GM13976 (cell line): ENCODE measurements at places on chromosomes 2 and 18.

DNA sequence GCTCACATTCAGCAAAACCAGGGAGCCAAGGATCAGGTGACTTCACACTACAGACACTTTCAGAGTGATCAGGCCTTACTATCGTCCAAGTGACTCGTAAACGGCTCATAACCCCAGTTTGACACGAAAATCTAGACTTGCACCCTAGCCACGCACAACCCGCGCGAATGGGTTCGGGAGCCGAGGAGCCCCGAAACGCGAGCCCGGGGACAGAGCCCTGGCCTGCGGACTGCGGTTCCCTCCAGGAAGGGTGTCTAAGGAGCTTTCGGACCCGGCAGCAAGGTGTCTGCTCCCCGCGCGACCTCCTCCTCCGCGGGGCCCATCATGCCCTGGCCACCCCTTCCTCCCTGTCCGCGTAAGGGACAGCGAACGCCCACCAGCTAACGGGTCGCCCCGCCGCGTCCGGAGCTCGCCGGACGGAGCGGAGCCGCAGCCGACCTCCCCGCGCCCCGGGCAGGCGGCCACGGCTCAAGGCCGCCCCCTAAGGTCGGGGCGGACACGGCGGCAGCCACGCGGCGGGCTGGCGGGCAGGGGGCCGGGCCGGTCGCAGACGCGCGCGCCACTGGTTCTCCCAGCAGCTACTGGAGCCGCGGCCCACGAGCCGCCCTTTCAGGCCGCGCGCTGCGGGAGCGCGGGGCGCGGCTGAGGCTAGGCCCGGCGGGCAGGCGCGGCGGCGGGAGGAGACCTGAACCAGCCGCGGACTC, 575 bp downstream of the ATL2 start:
- DNase-seq = peak; percentile 90

DNA sequence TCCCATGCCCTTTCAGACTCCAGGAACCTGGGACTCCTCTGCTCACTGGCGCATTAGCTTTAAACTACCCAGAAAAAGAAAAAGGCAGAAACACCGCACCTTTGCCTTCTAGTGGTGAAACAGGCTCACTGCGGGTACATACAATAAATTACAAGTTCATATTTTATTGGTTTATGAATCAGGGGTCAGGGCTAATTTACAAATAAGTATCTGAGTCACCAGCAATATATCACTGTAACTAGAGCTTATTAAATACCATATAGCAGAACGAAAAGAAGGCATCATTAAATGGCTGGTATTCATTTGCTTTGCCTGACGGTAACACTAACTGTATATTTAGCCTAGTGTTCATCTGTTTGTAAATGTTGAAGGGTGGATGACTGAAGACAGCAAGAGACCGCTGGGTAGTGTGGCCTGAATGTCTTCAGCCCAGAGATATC, 26.9 kb upstream of the DTNB start:
- peak; percentile 51 for DNase-seq

GRCh38 chr2:203631068-203631757, 75.2 kb upstream of the CD28 start:
- no peak for DNase-seq

DNA sequence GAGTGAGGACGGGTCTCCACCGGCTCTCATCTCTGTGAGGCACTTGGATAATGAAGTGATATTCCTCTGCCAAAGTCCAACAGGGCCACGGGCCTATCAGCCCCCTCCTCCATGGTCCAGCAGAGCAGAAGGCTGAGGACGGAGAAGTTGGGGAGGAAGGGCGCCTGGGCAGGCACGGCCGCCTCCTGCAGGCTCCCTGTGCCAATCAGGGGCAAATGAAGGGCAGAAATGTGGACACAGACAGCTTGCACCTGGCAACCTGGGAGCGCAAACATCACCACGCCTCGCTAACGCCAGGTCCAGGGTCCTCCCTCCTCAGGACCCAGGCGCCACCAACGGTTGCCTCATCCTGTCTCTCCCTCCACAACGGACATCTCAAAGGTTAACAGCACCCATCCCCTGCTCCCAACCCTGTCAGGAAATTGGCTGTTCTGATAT, 24.3 kb downstream of the SMAD7 start:
- no peak for DNase-seq

- no peak for DNase-seq
Observed at GRCh38 chr2:40457837-40458236, 5.9 kb upstream of the SLC8A1 start.

DNA sequence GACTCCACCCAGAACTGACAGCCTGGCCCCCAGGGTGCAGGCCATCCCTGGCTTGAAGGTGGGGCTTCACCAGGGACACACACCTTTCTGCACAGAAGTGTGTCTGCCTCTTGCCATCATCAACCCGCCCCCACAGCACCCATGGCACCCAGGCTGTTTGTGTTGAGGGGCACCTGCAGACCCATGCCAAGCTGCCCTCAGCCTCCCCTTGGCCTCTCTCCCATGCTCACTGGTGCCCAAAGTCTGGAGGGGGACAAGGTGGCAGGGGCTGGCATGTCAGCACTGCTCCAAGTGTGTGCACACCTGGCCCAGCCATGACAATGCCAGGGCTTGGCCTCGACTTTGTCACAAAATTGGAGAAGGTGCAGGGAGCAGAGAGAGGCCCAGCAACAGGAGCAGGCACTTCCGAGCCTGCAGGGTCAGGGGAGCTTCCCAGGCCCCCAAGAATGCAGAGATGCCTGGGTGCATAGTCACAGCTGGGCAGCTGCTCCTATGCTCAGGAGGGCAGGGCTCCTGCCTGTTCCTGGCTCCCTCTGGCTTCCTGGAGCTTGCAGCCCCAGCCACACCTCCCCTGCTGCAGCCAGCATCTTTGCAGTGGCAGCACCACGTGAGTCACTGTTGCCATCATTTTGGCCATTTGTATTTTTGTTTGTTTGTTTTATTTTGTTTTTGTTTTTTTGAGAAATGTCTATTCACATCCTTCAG, 280.6 kb upstream of the UBE2E3 start:
- no peak for DNase-seq

DNA sequence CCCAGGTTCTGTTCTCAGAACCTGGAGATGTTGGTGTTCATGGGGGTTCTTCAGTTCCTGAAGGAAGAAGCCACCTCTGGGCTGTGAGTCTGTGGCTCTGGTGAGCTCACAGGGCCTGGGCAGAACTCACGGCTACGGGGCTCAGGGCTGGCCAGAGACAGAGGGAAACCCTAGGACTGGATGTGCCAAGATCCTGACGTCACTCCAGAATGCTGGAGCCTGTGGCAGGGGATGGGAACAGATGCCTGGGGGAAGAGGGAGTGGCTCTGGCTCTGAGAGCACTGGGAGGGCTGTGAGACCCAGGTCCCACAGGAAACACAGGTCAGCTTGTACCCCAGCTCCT, at the start of gene OTOF:
OTOF (minus strand) TSS at position 214 of the 343 bp plus-strand sequence.
- no peak for DNase-seq

DNA sequence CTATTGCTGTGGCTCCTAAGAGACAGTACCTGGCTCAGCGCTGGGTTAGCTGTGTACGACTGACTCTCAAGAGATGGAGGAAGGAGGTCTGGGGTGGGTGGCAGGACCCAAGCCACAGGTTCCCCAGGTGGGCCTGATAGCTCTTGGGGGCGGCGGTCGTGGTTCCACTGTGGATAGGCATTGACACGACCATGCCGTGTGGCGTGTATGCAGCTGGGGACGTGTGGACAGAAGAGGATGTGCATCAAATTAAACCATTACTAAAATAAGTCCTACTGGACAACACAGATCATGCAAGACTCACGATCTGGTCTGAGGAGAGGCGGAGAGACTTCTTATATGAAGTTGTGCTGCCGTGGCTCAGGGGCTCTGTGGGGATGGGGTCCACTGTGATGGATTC, 78.1 kb downstream of the EMILIN2 start:
- no peak for DNase-seq

DNA sequence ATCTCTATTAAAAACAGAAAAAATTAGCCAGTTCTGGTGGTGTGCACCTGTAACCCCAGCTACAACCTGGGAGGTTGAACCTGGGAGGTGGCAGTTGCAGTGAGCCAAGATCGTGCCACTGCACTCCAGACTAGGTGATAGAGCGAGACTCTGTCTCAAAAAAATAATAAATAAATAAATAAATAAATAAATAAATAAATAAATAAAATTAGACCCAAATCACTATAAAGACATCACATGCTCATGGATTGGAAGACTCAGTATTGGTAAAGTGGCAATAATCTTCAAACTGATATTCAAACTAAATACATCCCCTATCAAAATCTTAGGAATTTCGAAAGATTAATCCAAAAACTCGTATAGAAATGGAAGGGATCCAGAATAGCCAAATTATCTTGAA, 15.5 kb upstream of the GALNT1 start:
- DNase-seq = no peak

- no peak for DNase-seq
Observed at GRCh38 chr2:36439084-36439483, 83.5 kb downstream of the CRIM1 start.

- DNase-seq = no peak
Observed at GRCh38 chr18:64710105-64710861, 561.4 kb upstream of the LINC00305 start.

- no peak for DNase-seq
Observed at GRCh38 chr2:15579641-15580040, 12.0 kb upstream of the DDX1 start.

DNA sequence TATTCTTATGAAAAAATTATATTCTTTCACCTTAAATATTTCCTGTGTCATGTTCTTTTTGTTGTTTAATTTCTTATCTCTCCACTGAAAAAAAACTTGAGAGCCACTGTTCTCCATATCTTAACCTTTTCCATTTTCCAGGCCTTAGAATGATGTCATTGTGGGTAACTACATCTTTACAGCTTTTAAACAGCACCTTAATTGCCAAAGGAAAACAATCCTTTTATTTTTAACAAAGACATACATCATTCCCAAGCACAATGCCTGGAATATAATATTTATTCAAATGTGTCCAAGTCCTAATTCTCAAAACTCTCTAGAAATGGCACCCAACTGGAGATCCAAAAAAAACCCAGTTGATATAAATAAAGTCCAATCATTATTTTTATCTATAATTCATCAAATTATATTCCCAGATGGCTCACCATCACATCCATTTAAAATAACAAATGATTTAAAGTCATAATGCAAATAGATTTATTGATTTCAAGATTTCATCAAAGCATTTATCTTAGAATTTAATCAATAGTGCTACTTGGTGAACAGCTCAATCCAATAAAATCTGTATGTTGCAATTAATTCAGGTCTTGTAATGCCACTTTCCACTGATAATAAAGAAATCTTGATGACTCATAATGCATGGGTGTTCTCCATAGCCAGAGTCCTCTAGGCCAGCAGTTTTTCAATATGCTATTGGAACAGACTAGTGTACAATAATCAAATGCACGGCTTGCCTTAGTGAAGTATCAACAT, 107.1 kb upstream of the MAPRE2 start:
- no peak for DNase-seq

- no peak for DNase-seq
Observed at GRCh38 chr2:229410946-229411345, 139.9 kb upstream of the PID1 start.

- no peak for DNase-seq
Observed at GRCh38 chr2:27839022-27839618, 51.1 kb downstream of the RBKS start.

DNA sequence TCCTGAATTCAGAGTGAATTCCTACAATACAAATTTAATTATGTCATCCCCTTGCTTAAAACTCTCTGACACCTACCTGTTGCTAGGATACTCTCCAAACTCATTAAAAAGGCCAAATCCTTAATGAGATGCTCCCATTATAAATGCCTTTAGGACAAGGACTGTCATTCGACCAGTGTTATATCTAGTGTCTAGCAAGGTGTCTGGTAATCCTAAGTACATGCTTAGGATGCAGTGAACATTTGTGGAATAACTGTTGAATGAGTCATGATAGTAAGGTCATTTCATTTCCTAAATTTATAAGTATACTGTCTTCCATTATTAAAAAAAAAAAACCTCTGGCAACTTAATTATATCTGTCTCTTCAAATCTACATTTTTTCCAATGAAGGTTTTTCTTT, 588.9 kb upstream of the NRXN1 start:
- DNase-seq = no peak

DNA sequence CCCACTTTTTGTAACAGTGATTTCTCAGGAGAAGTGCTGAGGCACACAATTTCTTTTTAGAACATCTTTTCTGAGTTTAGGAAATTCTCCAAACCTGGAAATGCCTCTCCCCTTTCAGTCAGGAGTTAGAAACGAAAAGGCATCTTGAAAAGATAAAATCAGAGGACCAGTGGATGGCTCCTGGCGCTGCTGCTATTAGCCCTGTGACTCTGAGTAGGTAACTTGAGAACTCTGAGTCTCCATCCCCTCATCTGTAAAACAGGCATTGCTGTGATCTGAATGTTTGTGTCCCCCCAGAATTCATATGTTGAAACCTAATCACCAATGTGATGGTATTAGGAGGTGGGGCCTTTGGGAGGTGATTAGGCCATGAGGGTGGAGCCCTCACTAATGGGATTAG, 50.2 kb downstream of the EHD3 start:
- DNase-seq = no peak

- no peak for DNase-seq
Observed at GRCh38 chr2:43448822-43449110, 147.1 kb downstream of the THADA start.

DNA sequence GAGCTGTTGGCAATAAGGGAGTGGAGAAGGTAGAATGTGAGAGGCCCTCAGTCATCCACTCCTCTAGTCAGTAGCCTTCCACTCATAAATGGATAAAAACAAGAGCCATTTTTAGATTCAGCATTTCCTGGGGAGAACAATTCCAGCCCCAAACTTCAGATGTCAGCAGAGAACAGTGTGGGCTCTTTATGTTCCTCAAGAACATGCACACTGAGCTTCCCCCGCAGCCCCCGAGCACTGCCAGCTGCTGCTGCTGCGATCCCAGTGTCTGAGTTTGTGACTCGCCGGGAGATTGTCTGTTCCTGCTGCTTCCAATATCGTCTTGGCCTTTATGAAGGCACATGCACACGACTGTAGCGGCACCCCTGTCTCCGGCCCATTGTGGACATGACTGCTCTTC, 143.7 kb upstream of the CTNNA2 start:
- DNase-seq = no peak

- DNase-seq = no peak
Observed at GRCh38 chr2:227153758-227154486, 10.1 kb downstream of the COL4A4 start.

GRCh38 chr2:234649951-234650350, 153.1 kb upstream of the ARL4C start:
- DNase-seq = no peak

- no peak for DNase-seq
Observed at GRCh38 chr2:58895857-58896256, 654.7 kb upstream of the FANCL start.
